ENCODE measurements at places on chromosomes 13 and 19. TPM values are rescaled to one million over a fixed set of nuclear protein-coding genes. Genes with fewer than 3 reads are reported as not detected.

SPRED3 gene
- 0.40 TPM for total RNA-seq

DNA sequence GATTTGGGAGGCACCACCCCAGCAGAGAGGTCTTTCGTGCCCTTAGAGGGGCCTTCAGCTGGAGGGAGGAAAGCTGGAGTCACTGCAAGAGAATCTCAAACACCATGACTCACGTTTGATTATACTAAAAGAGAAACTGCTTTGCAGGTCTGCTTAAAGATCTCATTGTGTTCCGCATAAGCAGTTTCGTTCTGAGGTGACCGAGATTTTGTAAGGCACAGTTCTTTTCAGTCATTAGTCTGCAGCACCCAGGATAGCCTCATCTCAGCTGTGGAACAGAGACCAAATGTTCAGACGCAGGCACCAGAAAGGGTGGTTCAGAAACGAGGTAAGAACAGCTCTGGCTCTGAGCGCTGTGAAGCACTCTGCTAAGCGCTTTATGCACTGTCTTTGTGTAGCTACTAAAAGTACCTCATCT is 71.2 kb upstream of the GTF3A start:
- DNase-seq: no peak

DNA sequence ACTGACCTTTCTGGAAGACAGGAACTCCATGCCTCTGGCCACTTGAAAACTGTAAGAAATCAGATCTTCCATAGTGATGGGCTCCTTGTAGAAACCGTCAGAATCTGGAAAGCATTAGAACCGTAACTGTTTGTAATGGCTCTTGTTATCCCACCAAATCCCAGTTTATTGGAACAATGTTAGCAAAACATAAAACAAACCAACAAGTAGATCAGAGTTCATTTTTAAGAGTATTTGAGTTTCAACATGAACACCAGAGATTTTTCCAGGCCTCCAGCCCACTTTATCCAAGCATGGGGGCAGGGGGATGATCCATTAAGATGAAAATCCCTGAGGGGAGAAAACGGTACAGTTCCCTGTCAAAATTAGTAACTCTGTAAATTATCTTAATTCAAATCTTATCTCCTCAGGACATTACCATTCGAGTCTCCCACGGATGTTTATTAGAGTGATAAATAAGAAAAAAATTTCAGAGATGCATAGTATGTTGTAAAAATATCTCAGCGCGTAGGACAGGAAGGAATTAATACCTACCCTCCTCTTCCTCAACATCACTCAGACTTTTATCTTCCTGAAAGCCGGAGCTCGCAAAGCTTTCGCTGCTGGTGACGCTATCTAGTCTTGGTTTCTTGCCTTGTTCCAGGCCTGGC is 172.5 kb downstream of the FLT1 start:
- DNase-seq: no peak

SKA3 gene
- 0.32 TPM for total RNA-seq

NEK5 gene
- total RNA-seq: 0.13 TPM

DNA sequence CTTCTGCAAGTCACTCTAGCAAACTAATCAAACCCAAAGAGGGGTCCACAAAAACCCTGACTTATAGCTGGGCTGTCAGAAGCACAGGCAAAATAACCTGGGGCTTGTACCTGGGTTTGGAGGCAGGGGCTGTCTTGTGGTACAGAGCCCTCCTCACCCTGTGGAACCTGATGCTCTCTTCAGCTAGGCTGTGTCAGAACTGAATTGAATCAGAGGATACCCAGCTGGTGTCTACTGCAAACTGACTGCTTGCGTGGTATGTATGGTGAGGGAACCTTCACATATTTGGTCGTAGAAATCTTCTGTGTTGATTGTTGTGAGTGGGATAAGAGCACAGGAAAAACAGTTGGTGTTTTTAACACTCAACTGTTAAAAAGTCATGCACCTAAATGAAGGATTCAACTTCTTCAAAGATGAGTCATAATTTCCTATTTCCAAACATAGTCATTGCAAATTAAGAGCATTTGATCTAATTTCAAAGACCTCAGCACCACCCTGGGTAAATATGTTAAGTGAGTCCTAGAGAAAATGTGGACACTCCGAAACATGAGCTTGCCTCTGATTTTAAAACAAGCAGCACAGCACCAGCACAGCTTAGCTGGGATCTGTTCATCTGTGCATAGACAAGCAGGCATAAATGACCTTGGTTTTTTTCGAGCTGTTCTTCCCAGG is 840.2 kb downstream of the UQCRFS1 start:
- no peak for DNase-seq

All from Right ventricle myocardium superior (tissue), 1 donor.